ENCODE measurements at places on chromosomes 12 and 14.

GRCh38 chr12:52837413-52837741, 3.3 kb upstream of the KRT79 start:
- DNase-seq = no peak

DNA sequence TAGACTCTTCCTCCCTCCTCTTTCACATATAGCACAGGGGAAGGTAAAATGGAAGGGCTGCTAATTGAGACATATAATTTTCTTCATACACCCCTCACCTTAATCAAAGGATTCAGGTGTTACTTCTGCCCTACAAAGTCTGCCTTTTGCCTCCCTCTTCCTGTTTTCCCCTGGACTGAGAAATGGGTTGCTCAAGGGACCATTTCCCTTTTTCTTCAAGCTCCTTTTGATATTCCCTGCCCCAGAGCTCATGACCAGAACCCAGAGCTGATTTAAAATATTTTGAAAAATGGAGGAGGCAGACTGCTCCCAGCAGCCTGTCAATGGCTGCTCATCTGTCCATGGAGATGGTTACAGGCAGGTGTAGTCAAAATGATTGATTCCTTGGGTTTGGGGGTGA, 6.3 kb upstream of the PIP4K2C start:
- no peak for DNase-seq

DNA sequence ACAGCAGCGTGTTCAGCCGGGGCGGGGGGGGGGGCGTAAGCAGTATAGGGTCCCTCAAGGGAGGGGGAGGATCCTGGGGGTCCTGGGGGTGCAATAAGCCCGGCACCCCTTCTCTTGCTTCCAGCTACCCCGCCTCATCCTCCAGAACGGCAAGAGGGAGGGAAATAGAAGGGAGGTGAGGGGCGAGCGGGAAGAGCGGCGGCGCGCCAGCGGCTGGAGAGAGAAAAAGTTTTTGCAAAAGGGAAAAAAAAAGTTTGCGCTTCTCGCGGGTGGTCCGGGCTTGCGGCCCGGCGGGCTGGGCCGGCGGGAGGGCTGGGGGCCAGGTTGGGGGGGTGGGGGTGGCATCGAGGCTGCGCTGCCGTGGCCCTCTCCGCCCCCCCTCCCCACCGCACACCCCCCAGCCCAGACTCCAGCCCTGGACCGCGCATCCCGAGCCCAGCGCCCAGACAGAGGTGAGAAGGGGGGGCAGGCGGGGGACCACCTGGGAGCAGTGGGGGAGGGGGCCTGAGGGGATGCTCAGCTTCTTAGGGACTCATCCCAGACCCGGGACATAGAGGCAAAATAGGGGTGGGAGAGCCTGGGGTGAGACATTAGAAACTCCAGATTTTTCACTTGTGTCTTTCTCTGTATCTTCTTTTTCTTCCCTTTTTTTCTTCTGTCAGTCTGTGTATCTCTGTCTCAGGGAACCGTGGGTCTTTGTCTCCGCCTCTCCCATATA, at the start of gene GLI1:
Gene GLI1 (plus strand): TSS at position 36 of the 718 bp plus-strand sequence. CDS start 3,907 bp downstream, outside the sequence.
- DNase-seq = no peak

GRCh38 chr14:35277179-35277578, 15.0 kb upstream of the PSMA6 start:
- DNase-seq = no peak

GRCh38 chr12:95763809-95764253, 26.7 kb downstream of the NTN4 start:
- no peak for DNase-seq

DNA sequence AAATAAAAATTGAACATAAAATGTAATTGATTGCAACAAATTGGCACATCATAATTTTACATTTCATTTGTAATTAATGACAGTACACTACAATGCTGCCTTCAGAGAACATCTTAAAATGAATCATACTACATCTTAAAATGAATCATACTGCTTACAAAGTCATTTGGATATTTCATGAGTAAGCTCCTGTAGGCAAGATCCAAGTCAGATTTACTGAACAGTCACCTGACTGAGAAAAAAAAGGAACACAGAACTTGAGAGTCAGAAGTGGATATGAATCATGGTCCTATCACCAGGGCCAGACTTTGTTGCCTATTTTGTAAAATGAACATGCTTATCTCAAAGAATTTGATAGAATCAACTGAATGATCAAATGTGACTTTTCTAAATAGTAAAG, 32.7 kb upstream of the FBLN5 start:
- DNase-seq = no peak

DNA sequence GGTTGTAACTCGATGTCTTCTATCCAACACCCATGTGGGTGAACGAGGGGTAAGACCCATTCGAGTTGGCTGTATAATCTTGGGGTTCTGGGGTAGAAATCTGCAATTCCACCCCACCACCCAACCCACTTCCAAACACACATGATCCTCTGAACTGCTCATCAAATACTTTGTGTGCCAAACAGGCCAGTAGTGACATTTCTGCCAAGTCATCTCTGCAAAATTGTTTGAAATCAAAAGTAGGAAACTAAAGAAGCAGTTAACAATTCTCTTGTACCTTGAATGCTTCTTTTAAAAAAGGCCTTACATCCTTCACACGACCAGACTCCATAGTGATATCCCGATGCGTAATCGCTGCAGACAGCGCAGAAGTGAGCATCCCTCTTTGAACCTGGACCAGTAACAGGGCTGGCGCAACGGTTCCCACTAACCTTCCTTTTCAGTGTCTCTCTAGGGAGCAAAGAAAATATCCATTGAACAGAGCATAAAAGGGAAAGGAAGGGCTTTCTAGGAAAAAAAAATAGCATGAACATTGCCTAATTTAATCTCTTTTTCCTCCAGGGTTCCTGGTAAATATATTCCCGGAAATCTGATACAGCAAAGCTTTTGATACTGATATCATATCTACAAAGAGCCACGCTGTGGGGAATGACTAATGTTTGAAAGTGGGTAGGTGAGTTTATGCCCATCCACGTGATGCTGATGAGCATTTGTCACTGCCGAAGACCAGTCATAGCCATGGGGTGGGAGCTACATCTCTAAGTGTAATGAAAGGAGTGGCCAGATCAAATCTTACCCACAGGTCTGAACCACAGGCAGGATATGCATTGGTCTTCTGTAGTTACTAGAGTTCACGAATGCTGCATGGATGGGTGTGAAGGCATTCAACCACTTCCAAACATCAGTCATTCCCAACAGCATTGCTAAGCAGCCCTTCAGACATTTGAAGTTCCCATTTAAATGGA, 14.2 kb downstream of the ESR2 start:
- peak; percentile 20 for DNase-seq

All from stimulated activated CD4-positive, alpha-beta T cell treated with anti-CD3 and anti-CD28 coated beads, Interleukin-12 subunit alpha, Interleukin-12 subunit beta, amount 100 ng/mL, for 48 hours (primary cell).